ENCODE measurements at places on chromosomes 5 and 9.

GRCh38 chr5:126656401-126657007, 55.8 kb downstream of the PHAX start:
- DNase-seq: peak; percentile 83

- DNase-seq: no peak
Observed at GRCh38 chr9:97714435-97714834, 17.3 kb upstream of the XPA start.

DNA sequence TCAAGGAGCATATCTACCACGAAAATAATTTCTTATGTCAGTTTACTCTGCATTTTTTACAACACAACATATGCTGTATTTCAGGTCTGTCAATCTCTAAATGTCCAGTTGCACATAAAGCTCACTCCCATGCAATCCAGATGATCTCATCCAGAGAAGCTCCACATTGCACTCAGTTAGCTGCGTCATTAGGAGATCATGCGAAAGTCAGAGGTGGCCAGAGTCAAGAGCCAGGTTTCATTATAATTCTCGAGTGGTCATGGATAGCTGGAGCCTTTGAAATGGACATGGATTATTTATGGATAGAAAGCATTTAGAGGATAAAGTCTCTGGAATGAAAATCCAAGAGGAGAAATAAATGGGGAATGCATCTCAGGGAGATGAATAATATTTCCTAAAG, 232.3 kb downstream of the GAS1 start:
- no peak for DNase-seq

DNA sequence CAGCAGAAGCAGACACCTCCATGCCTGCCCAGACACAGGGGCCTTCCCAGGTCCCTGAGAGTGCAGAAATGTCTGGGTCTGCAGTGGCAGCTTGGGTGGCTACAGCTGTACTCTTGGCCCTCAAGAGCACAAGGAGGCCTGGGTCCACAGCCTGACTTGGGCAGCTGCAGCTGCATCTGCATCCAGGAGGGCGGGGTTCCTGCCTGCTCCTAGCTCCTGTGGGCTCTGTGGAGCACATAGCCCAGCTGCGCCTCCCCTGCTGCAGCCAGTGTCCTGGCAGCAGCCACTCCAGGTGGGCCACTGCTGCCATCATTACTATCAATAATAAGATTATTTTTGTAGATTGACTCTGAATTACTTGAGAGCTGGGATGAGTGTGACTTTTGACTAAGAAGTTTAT, 162.0 kb upstream of the PTCH1 start:
- no peak for DNase-seq

DNA sequence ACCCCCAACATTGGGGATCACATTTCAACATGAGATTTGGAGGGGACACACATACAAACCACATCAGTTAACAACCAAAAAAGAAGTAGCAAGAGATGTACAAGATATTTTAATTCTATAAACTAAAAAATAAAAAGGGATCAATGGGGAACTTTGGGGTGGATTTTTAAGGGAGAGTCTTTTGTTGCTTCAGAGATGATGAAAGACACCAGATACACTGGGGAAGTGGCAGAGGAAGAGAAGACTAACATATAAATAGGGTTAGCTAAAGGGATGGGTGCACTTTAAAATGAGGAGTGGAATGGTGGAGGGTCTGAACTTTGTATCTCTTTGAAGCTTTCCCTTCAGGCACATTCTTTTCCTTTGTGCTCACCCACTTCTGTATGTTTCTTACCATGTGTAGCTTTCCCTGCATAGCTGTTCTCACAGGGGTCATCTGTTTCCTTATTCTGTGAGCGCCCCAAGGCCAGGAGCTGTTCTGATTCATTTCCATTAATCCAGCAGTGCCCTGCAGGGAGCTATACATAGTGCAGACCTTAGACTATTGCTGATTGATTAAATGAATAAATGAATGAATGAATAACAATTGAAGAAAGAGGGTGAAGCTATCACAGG, 531.6 kb upstream of the KLF4 start:
- no peak for DNase-seq

DNA sequence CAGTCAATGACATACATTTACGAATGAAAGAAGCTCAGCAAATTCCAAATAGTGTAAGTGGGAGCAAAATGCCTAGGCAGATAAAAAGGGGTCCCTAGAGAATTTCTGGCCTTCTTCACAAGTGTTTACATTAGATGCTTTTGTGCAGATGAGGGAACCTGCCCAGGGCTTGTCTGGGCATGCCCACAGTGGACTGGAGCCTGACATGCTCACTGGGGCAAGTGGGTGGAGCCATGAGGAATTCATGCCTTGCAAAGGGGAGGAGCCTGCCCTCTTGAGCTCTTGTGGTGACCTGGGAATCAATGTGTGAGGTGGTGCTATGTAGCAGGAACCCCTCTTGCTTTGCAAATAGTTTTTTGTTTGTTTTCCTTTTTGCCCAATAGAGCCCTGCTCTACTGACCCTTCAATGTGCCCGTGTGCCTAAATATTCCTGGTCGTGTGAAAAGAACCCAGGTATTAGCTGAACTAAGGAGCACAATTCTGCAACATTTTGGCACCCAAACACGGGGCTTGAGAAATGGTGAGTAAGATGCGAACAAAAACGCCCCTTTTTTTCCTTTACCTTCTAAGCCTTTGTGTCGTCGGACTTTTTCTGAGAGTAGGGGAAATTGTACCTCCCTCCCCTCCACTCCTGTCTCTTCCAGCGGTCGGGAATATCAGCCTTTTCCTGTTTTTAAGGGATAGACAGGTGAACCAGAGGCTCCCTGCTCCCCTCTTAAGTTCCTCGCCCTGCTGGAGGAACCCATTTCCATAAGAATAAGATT, 433.8 kb upstream of the CDH9 start:
- peak; percentile 96 for DNase-seq

DNA sequence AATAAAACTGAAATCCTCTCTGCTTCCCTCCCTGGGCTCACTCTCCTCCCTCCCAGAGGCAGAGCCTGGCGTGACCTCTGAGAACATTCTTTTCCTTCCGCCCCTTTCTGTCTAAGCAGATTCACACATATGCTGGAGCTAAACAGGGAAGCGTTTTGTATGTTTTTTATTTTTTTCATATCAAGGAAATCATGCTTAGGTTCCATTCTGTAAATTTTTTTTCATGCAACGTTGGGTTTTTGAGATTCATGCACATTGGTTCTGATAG, 20.2 kb upstream of the BARHL1 start:
- no peak for DNase-seq

DNA sequence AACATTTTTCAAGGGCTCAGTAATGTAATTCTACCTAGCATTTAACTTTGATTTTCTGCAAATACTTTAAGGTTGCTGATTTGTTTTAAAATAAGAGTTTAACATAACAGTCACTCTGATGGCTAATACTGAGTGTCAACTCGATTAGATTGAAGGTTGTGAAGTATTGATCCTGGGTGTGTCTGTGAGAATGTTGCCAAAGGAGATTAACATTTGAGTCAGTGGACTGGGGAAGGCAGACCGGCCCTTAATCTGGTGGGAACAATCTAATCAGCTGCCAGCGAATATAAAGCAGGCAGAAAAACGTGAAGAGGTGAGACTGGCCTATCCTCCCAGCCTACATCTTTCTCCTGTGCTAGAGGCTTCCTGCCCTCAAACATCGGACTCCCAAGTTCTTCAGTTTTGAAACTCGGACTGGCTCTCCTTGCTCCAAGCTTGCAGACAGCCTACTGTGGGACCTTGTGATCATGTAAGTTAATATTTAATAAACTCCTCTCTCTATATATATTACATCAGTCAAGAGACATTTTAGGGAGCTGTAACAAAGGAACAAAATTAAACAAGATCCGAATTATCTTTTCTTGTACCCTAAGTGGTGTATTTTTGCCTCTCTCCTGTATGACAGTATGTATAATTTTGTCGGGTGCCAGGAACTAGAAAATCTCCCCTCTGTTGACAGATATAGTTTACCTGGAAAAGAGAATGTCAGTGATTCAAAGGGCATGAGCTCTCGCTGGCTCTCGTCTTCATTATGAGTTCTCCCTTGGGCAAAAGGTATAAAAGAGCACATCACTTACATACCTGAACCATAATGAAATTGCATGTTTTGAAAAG, 576.1 kb downstream of the LRRC70 start:
- no peak for DNase-seq

DNA sequence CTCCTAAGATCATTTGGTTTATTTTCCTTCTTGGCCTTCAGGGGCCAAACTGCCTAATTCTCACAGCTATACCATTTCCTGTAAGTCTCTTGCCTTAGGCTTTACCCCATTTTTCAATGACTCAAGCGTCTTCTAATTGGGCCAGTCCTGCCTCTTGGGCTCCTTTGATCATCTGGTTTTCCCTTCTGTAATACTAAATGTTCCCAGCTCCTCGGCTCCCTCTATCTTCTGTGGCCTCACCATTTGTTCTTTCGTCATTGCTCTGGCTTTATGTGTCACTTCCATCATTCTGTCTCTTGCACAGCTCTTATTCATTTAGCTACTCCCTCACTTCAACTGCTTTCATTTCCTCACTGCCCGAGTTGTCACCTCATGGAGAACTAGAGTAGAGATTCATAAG, 14.5 kb upstream of the SPINK7 start:
- peak; percentile 52 for DNase-seq

DNA sequence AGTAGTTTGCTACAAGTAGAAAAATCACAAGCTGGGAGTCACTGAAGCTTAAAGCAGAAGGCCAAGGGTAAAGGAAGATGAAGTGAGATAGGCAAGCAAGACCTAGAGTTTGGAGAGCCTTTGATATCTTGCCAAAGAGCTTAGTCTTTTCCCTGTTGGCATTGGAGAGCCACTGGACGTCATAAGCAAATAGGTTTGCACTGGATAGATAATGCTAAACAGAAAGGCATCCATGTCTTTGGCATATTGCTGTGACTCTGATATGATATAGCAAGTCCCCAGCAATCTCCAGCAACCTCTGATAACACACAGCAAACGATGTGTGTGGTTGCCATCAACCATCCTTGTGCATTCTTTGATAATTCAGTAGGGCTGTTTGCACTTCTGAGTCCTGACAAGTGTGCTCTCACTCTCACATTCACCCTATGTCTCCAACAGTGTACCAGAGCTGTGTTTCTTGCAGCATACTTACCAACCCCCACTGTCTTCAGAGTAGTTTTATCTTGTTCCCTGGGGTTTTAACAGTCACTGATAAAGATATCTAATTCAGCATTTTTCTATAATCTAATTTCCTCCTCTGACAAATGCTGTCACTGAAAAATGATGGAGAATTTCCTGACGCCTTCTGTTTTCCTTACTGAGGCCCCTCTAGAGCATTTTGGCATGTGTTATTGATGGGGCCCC, 16.9 kb upstream of the FREM1 start:
- DNase-seq: no peak

DNA sequence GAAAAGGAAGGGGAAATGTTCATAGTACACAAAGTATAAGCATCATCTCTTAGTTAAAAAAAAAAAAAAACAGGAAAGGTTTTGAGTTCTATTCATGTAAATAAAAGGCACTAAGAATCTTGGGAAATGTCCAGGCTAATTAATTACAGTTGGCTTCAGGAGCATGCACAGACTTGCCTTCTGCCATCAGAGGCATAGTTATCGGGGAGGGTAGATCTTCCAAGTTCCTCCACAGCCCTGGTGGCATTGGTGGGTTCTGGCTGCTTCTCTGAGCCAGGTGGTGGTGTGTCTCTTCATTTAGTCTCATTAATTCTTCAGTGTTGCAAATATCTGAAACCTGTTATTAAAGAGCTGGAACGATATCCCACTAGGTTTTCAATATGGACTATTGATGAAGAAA, 85.2 kb downstream of the TMEM252 start:
- DNase-seq: no peak

DNA sequence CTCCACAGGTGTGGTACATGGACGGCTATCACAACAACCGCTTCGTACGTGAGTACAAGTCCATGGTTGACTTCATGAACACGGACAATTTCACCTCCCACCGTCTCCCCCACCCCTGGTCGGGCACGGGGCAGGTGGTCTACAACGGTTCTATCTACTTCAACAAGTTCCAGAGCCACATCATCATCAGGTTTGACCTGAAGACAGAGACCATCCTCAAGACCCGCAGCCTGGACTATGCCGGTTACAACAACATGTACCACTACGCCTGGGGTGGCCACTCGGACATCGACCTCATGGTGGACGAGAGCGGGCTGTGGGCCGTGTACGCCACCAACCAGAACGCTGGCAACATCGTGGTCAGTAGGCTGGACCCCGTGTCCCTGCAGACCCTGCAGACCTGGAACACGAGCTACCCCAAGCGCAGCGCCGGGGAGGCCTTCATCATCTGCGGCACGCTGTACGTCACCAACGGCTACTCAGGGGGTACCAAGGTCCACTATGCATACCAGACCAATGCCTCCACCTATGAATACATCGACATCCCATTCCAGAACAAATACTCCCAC, 32.1 kb downstream of the OLFM1 start:
- no peak for DNase-seq

GRCh38 chr9:130478736-130479575, 34.2 kb downstream of the ASS1 start:
- no peak for DNase-seq

- no peak for DNase-seq
Observed at GRCh38 chr9:79911724-79912123, 340.0 kb downstream of the TLE4 start.

GRCh38 chr5:179876610-179876952, 18.0 kb upstream of the MRNIP start:
- DNase-seq: no peak

GRCh38 chr5:175107865-175108264, 336.1 kb downstream of the DRD1 start:
- DNase-seq: no peak

DNA sequence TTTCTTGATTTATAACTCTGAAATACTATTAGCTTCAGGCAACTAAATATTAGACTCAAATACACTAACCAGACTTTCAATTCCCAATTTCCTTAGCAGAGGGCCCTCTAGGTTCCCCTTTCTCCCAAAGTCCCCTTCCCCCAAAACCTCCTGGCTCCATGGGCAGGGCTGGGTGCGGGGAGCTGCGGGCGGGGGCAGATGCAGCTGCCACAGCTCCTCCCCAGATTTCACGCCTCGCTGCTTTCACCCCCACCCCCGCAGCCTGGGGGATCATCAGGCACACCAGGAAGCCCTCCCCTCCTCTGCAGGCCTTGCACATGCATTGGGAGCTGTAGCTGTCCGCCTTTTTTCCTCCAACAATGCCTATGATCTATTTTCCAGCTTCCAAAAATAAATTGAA, 82.8 kb upstream of the SPATA31C2 start:
- peak; percentile 37 for DNase-seq

DNA sequence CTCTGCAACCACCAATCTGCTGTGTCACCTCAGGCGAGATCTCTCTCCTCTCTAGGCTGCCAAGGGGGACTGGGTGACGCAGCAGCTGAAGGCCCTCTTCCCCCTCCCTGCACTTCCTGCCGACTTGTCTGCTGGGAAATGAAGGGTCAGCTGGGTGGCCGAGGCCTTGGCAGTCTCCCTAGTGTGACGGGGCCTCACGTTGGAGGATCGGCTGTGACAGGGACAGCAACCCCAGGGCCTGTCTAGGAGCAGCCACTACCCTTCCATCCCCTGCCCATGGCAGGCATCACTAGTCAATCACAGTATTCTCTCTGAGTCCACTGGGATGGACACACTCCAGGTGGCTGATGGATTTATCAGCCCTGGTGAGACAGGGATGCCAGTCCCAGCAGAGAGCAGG, 107.3 kb upstream of the SARDH start:
- no peak for DNase-seq

Data from GM23338 (cell line).